Putamen (tissue), 1 donor: ENCODE measurements at places on chromosomes 12 and 14.
A peak's percentile ranks its signal among the peaks of the same experiment; 100 is the strongest.

- peak; percentile 13 for DNase-seq
Measured at GRCh38 chr14:103775506-103775905, 59.9 kb downstream of the ZFYVE21 start.

DNA sequence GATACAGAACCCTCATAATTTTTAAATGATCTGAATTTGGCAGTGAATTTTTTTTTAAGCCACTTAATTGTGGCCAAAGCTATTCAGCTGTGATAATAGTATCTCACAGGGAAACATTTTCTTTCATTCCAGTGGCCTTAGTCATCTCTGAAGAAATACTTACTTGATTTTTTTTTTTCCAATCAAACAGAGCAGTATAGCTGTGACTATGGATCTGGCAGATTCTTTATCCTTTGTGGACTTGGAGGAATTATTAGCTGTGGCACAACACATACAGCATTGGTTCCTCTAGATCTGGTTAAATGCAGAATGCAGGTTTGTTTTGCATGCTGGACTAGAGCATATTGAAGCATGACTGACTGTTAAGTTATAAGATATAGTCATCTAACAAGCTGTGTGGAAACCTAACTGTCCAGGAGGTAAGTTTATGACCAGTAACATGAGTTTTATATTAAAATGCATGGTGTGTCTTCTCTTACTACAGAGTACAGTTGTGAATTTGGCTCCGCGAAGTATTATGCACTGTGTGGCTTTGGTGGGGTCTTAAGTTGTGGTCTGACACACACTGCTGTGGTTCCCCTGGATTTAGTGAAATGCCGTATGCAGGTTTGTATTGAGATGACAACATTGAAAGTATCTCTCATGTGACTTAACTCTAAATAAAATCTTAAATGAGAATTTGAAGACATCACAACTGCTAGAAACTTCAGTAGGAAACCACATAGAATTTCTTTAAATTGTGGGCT, 1.9 kb downstream of the SLC25A3 start:
- no peak for DNase-seq

DNA sequence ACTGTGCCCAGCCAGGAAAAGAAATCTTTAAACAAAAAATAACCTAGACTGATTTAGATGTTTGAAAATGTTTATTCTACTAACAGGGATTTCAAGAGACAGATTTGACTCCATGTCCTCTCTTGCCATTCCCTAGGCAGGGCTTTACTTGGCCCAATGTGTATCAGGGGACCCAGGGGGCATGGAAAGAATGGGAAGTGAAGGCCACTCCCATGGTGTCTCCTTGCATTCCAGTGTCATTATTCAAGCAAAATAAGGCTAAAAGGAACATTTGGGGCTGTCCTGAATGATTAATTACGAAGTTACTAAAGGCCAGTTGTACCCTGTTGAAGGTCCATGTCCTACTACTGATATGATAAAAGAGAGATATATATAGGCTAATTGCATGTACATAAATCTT, 151.9 kb upstream of the ATF7IP start:
- DNase-seq = no peak

- DNase-seq = no peak
Measured at GRCh38 chr12:93453633-93454032, 11.9 kb upstream of the UBE2N start.

GRCh38 chr14:22448905-22449599, 140.0 kb downstream of the DAD1 start:
- no peak for DNase-seq

DNA sequence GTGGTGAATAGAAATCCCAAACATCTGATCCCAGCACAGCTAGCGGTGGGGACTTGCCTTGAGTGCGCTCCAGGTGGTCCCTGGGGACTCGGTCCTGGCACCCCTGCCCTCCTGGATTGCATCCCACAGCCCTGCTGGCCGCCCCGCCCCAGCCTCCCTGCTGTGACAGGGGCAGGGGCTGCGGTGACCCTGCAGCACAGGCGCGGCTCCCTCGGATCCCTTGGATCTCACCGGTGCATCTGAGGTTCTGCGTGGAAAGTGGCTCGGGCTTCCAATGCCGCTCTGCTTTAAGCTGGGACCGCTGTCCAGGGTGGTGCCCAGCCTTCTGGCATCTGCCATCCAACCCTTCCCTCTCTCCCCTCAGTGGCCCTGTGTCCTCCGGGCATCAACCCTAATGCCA, 16.0 kb downstream of the ANKRD9 start:
- DNase-seq = no peak

- no peak for DNase-seq
Measured at GRCh38 chr12:16346958-16347357, 487 bp upstream of the MGST1 start.

DNA sequence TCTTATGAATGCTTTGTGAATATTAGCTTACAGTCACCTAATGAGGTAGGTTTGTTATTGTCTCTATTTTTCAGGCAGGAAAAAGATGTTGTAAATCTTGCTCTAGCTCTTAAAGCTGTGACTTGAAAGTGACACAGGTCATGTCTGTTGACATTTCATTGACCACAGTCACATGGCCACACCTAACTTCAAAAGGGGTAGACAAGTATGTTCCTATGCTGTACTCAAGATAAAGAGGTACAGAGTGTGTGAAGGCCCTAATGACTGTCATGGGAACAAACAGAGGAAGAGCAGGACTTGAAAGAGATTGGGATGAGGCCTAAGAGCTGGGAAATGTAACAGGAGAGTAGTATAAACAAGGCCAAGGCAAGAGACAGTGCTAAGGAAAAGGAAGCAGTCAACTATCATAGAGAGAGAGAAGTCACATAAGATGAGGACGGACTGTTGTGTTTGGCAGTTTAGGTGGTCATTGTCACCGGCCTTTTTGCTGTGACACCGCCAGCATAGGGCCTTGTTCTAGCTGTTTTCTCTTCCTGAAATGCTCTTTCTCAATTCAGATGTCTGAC, 181.0 kb downstream of the CFAP54 start:
- no peak for DNase-seq
